Thoracic aorta (tissue), 2 donors: ENCODE measurements at places on chromosomes 13 and 19. TPM values are rescaled to one million over a fixed set of nuclear protein-coding genes. Genes with fewer than 3 reads are reported as not detected.

DNA sequence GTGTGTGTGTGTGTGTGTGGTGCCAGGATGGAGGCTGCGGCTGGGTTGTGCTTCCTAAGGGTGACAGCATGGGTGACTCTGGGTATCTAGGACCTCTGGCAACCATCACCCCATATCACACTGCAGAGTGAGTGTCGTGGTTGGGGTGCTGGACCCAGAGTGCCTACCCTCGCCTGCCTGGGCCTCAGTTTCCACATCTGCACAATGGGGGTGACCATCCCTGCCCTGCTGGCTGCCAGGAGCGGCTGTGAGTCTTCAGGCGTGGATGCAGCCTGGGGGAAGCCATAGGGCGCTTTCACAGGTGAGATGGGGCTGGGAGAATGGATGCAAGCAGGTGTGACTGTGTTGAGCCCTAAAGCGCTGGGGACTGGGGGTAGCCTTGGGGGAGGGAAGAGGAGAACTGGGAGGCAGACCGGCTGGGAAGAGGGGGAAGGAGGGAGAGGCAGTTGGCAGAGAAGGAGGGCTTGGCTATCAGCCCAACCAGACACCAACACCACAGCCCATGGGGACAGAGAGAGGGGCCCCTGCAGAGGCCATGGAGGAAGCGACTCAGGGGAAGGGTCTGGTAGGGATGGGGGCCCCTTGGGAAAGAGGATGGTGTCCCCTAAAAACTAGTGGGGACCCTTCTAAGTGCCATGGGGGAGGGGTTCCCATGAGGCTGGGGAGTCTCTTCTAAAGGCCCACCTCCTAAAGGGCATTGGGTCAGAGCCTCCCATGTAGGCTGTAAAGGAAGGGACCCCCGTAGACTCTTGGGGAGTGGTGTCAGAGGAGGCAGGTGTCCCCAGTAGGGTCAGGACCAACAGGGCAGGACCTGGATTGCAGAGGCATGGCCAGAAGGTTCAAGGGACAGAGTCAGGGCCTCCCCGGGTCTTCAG is 1.7 kb downstream of the PLPPR2 start:
- DNase-seq, result no peak
- peaks cover 17% of the 10 kb centered on the region for H3K36me3 ChIP-seq
- H3K27me3 ChIP-seq, result no peaks in the 10 kb centered on the region
- H3K4me3 ChIP-seq, result no peak overlapping the region
- peaks cover 11% of the 10 kb centered on the region for H3K4me1 ChIP-seq

GRCh38 chr13:98399756-98400155 is 177.2 kb downstream of the STK24 start:
- no peaks in the 10 kb centered on the region for H3K4me1 ChIP-seq
- H3K27ac ChIP-seq, result no peak overlapping the region
- H3K4me3 ChIP-seq, result no peak overlapping the region
- H3K36me3 ChIP-seq, result no peaks in the 10 kb centered on the region

GRCh38 chr19:35126624-35126959 is 8.3 kb downstream of the LGI4 start:
- H3K27me3 ChIP-seq, result no peaks in the 10 kb centered on the region
- H3K27ac ChIP-seq, result peak overlapping the region; percentile 8
- no peak overlapping the region for H3K4me3 ChIP-seq
- H3K36me3 ChIP-seq, result no peaks in the 10 kb centered on the region
- H3K4me1 ChIP-seq, result peaks cover 30% of the 10 kb centered on the region
- DNase-seq, result no peak

- DNase-seq, result no peak
- H3K4me1 ChIP-seq, result peaks cover 7% of the 10 kb centered on the region
- H3K4me3 ChIP-seq, result no peak overlapping the region
- H3K36me3 ChIP-seq, result no peaks in the 10 kb centered on the region
- H3K27ac ChIP-seq, result no peak overlapping the region
Measured at GRCh38 chr13:30785191-30785850, 50.0 kb downstream of the ALOX5AP start.

The FBXO17 gene
- 29.6 TPM for total RNA-seq
